ENCODE measurements at places on chromosomes 11 and 22. TPM values are rescaled to one million over a fixed set of nuclear protein-coding genes. Genes with fewer than 3 reads are reported as not detected.

DNA sequence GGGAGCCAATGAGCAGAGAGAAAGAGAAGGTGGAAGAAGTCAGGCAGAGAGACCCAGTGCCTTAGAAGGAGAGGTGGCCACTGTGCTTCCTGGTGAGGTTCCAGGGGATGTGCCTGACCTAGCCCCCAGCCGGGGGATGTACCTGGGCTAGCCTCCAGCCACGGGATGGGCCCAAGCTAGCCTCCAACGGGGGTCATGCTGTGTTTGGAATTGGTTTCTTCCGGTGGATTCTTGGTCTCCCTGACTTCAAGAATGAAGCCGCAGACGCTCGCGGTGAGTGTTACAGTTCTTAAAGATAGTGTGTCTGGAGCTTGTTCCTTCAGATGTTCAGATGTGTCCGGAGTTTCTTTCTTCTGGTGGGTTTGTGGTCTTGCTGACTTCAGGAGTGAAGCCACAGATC is 6.9 kb upstream of the SMIM38 start:
- no peak for DNase-seq

DNA sequence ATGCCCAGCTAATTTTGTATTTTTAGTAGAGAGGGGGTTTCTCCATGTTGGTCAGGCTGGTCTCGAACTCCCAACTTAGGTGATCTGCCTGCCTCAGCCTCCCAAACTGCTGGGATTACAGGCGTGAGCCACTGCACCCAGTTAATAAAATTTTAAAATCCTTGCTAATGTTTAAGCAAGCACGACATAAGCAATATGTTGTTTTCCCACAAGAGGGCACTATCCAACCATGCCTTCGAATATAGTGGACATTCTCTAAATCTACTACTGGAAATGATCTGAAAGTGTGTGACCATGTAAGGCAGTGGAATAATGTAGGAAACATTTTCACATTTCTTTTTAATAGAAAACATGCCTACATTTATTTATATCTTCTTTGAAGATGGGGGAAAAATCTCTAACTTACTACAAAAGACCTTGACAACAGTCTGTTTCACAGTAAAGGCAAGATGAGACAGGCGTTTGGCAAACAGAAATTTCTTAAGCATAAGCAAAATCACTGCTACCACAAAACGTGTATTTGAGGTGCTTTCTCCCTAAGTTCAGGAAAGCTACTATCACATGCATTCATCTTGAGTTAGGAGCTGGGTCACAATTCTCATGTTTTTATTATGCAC is 38.2 kb downstream of the PITPNB start:
- peak; percentile 51 for DNase-seq

Gene RASSF10
- 3.4 TPM for total RNA-seq

DNA sequence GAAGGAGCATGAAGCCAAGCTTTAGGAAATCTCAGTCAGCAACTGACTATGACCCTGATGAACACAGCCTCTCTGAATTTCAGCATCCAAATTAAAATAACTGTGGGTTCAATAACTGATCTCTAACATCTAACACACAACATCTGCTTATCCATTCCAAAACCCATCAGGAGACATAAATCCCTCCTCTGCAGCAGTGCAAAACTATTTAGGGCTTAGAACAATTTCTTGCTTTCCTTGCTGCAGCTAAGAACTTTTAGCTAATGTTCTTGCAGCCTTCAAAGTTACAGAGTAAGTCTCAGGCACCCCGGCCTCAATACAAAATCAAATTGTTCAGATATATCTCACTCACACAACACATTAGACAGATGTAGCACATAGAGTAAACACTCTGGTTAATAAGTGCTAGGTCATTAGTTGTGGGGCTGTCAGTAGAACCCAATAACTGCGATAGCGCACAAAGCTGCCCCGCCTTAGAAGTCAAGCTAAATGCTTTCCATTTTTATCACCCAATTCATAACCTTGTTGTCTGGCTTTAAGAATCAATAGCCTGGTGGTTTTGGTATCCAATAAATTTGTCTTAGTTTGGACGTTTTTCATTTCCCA is 139.6 kb downstream of the LARGE1 start:
- DNase-seq, result no peak

DNA sequence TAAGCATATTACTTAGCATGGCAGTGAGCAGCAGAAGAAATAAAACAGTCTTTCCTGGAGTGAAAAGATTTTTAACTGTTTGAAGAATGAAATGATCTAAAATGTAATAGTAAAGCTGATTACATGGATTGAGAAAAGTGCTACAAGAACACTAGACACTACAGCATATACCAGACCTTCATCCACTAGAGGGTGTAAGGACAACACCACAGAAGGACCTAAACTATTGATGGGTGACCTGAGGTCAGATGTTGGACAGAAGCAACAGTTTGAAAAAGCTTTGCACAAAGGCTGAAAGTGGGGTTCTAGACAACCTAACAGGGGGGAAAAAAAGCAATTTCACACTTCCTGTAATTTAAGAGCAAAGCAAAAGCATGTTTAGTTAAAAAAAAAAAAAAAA is 97.7 kb downstream of the RBFOX2 start:
- DNase-seq, result peak; percentile 45

DNA sequence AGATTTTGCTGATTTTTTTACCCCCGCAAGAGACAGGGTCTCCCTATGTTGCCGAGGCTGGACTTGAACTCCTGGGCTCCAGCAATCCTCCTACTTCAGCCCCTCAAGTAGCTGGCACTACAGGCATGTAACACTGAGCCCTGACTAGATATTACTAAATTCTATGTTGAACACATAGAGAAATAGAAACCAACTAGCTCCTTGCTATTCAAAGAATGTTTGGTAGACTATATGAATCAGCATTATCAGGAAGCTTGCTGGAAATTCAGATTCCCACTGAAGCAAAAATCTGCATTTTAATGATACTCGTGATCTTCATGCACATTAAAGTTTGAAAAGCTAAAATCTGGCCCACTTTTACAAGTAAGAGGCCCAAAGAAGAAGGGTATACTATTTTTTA is 11.9 kb downstream of the TMEM41B start:
- no peak for DNase-seq

Gene ART1
- not detected for total RNA-seq

- DNase-seq, result peak; percentile 13
These were observed 7.3 kb downstream of the HEPHL1 start for GRCh38 chr11:94028436-94028835.

Gene ABCC8
- not detected for total RNA-seq

GRCh38 chr22:30285846-30286200 is 3.5 kb downstream of the CASTOR1 start:
- DNase-seq, result no peak

GRCh38 chr22:39498368-39498767 is 3.7 kb upstream of the MIEF1 start:
- DNase-seq, result no peak

DNA sequence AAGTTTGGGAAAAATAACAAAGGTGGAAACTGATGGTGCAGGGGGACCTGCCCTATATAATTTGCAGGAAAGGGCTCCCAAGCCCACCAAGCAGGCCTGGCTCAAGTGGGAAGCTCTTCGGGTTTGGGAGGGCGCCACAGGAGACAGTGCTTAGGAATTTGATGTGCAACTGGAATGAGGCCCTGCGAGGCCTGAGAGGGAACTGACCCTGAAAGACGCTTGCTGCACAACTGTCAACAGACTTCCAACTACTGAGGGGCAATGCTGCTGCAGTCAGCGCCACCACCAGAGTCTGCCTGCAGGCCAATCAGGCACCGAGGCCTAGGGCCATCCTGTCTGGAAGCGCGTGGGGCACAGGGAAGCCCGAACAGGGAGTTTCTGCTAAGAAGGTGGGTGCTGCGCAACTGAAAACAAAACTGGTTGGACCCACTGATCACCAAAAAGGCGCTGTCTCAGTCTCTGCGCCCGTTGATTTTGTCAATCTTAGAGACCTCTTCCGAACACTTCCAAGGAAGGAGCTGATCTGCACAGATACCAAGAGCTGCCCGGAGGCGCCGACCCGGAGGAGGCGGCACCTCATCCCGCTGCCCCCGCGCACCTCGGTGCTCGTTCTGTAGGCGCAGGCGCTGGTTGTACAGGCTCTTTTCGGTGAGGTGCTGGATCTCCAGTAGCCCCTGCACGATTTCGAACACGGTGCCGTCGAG is 667 bp downstream of the DGCR6L start:
- no peak for DNase-seq

Gene C22orf31
- total RNA-seq, result not detected

Gene SHANK2
- 0.06 TPM for total RNA-seq

DNA sequence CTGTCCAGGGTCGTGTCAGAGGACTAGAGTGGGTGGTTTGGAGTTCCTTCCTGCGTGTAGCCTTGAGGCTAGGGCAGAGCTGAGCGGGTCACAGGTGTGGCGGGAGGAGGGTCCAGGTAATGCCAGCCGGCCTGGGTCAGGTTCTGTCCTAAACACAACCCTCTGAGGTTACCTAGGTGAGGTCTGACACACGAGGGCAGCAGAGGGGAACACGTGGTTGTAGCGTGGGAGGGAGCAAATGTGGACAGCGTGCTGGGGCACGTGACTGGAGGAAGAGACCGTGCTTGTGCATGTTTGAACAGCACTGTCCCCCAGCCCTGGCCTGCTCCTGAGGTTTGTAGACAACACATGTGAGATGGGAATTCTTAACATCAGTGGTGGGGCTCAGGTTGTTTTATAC is 13.1 kb downstream of the MOV10L1 start:
- no peak for DNase-seq

- DNase-seq, result peak; percentile 69
These were observed 9.9 kb downstream of the PCSK7 start for GRCh38 chr11:117221775-117222517.

DNA sequence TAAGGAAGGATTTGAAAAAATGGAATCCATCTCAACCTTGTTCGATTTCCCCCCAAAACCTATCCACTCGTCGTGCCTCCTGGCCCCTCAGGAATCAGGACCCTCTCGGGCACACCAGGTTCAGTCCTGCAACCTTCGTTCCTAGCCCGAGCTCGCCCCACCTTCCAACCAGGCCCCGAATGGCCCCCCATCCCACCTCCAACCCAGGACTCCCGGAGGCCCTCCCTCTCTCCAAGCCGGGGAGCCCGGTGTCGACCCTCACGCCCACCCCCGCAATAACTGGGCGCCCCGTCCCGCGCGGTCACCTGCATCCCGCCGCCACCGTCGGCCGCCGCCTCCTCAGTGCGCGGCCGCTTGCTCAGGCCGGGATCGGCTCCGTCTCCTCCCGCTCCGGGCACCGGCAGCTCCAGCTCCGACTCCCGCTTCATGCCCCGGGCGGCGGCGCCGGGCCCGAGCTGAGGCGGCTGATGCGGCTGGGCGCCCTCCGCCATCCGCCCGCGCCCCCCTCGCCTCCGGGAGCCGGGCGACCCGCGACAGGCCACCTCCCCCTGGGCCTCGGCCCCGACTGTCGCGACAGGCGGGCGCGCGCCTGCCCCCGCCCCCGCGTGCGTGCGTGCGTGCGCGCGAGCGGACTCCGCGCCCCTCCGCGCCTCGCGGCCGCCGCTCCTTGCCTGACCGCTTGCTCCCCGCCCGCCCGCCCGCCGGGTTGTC is 534 bp downstream of the RBFOX2 start:
- DNase-seq, result no peak

Gene EML3
- total RNA-seq, result 19.3 TPM

DNA sequence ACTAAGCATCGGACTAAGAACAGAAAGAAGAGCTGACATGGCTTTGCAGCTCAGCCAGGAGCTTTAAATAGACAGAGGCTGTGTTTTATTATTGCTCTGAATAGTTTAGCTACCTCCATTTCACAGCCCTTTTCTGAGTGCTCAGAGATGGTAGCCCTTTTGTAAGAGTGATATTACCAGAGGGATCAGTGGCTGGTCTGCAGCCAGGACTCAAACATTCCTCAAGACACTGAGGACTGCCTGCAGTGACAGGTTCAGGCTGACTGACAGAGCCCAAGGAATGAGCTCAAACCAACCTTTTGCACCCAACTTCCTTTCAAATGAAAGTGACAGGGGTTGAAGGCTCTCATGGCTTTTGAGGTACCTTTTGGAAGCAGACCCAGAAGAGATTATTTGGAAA is 189.0 kb downstream of the DDX10 start:
- DNase-seq, result no peak

DNA sequence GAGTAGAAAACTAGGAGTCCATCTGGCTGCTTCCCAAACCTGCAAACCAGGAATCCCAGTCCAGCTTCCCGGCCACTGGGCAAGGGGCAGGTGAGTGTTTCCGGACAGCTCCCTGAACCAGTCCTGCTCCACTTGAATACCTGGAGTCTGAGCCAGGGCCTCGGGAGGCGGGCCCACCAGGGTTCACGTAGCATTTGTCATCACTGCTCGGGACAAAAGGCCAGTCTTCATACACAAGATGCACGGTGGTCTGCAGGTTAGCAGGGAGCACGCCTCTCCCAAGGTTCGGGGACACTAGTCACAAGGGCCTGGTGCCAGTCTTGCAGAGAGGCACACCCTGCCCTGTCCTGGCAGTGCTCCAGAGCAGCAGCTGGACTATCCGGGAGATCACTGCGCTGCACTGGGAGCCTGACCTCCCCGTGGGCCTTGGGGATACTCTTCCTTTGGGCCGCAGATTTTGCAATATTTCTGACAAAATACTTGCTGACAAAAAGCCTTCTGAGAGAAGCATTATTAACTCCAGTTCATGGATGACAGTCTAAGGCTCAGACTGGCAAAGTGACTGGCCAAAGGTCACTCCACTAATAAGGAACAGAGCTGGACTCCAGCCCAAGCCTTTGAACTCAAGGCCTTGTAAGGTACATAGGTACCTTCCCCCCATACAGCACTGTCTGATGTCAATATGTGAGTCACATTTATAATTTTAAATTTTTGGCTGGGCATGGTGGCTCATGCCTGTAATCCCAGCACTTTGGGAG is 25.1 kb downstream of the CD6 start:
- no peak for DNase-seq
